ENCODE measurements at places on chromosomes 11 and 22.

- no peak for DNase-seq
Measured at GRCh38 chr22:32607086-32607485, 132.5 kb downstream of the FBXO7 start.

DNA sequence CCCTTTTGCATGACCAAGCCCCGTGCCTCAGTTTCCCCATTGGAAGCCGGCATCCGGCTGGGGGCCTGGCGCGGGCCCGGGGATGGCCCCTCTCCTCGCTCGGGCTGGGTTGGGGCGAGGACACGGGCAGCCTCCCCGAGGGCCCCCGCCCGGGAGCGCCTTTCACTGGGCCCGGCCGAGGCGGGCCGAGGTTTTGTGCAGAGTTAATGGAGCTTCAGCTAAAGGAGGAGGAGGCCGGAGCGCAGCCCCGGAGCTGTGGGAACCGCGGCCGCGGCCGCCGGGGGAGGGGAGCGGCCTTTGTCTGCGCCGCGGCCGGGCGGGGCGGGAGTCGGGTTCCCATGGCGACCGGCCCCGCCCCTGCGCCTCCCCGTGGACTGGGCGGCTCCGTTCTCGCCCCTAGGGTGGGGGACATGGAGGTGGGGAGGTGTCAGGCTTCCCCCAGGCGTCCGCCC, 1.4 kb upstream of the MAPK11 start:
- DNase-seq, result no peak

DNA sequence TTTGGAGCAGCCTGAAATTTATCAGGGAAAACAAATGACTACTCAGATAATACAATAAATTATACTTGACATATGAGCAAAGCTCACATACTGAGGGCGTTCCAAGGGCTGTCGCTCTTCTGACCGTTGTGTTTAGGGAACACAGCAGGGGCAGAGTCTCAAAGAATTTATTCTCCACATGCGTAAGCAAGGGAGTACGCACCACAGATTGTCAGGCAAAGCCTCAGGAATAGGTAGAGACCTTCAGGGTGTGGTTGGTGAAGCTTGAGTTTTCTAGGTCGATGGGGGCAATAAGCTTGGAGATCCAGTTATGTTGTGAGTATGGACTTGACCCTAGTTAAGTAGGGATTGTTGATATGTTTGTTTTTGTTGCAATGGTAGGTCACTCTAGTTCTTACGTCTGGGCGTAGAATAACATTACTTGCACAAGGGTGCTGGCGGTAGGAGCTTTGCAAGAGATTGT, 830 bp downstream of the ACAT1 start:
- DNase-seq, result no peak

DNA sequence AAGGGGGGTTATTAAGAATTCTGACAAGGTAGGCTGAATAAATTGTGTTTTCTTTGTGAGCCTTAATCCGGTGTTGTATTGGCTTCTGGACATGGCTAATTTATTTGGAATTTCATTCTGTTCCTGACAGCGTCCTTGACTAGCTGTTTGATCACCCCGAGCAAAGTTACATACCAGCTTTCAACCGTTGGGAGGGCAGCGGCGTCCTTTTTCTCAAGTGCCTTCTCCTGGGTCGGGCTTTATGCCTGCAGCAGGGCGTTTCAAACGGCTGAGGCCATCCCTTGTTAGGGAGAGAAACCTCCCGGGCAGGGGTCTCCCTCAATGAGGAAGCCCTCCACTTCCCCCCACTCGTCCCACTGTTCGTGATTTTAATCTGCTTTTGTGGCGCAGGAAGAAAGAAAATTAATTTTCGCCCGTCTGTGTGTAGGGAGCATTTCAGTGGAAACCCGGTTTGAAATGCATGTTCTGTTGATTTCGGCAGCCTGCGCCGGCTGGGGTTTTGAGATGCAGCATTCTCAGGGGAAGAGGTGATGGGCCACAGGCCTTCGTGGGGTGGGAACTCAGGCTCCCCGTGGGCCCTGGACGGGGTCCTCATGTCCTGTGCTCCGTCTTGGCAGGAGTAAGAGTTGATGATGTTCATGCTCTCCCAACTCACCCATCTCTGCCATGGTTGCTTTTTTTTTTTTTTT, 2.9 kb upstream of the SMIM38 start:
- DNase-seq, result no peak

DNA sequence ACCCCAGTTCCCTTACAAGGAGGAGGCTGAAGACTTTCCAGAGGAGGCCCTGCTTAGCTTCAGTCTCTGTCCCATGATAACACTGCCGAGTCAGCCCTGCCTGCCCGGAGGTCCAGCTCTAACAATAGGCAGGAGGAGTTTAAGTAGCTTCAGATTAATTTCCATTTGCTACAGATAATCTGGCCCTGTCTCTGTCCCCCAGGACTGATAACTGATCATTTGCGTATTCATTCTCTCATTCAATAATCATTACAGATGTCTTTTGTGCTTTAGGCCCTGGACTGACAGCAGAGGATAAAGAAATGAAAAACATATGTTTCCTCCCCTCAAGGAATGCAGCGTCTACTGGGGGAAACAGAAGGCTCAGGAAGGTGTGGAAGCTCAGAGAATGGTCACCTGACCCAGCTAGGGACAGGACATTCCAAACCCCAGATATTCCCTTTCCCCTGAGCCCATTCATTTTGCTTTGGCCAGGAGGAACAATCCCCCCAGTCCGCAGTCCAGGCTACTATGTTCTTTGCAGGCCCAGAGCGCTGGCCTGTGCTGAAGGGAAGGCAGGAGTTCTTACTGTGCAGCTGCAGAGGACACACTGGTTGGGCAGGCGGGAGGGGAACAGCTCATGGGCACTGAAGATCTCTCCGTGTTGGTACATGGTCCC, 20.8 kb downstream of the CHRDL2 start:
- DNase-seq, result no peak

DNA sequence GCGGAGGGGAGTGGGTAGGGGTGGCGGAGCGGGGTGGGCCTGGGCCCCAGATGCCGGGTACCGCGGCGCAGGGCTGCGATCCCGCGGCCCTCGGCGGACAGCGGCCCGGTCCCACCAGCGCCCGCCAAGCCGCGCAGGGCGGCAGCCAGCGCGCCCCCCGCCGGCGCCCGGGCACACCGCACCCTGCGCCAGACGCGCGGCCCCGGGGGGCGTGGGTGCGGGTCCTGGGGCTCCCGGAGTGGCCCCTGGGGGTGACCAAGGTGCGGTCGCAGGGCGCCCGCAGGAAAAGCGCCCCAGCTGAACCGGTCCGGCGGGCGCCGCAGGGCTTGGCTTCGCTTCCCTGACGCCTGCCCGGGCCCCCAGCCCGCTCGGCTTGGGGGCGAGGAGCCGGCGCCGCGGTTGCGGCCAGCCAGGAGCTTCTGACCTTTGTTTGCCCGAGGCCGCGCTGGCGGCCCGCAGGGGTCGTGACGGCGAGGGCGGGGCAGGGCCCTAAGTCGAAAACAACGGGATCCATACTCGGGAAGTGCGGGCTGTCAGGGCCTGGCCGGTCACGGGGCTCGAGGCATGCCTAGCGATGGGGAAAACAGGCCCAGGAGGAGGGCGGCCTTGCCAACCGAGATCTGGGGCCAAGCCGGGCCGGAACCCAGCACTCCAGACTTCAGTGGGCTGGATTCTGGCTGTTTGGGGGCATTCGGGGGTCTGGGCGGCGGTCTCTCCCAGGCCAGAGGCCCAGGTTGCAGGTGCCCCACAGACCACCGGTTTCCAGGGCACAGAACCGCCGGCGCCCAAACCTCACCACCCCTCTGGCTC, 581 bp upstream of the AP5B1 start:
- no peak for DNase-seq

GRCh38 chr11:19994672-19995071, 165.6 kb downstream of the DBX1 start:
- DNase-seq, result no peak

DNA sequence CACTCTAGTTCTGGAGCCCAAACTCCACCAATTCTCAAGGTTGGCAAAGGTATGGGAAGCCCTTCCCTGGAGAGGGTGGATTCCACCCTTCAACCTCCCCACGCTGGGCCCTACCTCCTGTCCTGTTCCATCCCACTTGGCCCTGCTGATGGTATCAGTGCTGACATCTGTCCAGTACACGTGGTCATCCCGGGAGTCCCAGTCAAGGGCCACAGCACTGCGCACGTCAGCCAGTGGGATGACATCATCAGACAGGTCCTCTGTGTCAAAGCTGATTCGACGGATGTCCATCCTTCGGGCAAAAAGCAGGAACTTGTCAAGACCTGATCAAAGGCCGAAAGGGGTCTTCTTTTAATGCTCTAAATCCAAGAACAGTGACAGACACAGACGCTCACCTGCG, 32.1 kb downstream of the LRP4 start:
- DNase-seq, result no peak

DNA sequence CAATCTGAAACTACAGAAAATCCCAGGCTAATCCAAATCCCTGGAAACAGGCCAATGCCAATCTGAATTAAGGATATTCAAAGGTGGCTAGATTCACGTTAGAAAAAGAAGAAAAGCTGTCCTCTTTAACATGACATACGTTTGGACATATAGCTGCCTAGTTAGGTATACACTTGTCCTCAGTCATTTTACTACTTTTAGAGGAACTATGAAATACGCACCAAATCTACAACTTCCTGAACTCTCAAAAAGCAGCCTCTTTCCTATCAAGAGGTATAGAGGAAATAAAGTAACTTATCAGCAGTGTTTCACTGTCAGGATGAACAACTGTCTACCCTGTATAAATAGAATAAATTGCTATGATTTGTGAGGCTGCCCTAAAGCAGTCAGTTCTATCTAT, 24.0 kb downstream of the KMT5B start:
- no peak for DNase-seq

DNA sequence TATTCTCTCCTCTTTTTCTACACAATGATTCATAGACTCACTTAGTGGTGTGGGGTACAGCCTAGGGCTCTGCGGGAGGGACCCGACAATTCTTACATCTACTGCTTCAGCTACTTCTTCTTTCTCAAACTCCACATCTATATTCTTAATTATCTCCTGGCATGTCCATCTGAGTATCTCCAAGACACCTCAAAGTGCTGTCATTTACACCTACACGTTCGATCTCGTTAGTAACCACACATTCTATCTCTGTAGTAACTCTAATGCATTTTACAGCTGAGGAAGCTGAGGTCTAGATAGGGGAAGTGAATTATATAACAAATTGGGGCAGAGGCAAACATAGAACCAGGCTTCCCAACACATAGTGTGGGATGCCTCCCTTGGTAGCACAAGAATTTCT, 27.7 kb upstream of the RRM1 start:
- no peak for DNase-seq

GRCh38 chr11:35046681-35047080, 92.3 kb upstream of the CD44 start:
- no peak for DNase-seq

DNA sequence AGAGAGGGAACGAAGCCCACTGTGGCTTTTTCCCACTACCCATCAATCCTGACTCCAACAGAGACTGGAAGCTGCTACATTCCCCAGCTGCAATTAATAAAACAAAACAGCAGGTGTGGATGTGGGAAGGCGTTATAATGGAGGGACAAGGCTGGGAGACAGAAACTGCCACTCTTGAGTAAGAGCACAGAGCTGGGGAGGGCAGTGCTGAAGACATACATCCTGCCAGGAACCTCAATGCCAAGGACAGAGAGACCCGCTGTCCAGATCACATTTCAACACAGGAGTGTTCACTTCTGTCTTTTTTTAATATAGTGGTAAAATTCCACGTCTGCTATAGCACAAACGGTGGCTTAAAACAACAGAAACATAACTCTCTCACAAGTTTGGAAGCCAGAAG, 94.5 kb downstream of the LARGE1 start:
- DNase-seq, result no peak

DNA sequence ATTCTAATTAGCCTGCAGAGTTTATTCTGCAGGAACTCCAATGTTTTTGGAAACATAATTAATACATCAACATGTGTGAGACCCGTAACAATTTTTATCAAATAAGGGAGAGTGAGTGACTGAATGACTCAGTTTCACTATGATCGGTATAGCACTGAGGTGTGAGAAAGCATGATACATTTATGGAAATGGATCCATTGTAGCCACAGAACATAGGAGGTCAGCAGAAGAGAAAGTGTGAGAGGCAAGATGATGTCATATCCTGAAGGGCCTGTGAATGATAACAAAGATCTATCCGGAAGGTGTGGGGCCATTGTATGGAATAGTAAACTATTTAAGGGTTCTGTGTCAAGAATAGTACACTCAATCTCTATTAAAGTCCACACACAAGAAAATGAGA, 1406.1 kb upstream of the TENM4 start:
- no peak for DNase-seq

GRCh38 chr22:39797528-39798147, 95.9 kb downstream of the ENTHD1 start:
- no peak for DNase-seq

- no peak for DNase-seq
Measured at GRCh38 chr22:23060612-23061400, 9.5 kb upstream of the GNAZ start.

- no peak for DNase-seq
Measured at GRCh38 chr11:11442791-11443190, 89.7 kb upstream of the CSNK2A3 start.

GRCh38 chr11:77371646-77372045, 70.2 kb upstream of the GDPD4 start:
- DNase-seq, result no peak

GRCh38 chr11:46984548-46984947, 48.0 kb downstream of the CSTPP1 start:
- DNase-seq, result no peak

DNA sequence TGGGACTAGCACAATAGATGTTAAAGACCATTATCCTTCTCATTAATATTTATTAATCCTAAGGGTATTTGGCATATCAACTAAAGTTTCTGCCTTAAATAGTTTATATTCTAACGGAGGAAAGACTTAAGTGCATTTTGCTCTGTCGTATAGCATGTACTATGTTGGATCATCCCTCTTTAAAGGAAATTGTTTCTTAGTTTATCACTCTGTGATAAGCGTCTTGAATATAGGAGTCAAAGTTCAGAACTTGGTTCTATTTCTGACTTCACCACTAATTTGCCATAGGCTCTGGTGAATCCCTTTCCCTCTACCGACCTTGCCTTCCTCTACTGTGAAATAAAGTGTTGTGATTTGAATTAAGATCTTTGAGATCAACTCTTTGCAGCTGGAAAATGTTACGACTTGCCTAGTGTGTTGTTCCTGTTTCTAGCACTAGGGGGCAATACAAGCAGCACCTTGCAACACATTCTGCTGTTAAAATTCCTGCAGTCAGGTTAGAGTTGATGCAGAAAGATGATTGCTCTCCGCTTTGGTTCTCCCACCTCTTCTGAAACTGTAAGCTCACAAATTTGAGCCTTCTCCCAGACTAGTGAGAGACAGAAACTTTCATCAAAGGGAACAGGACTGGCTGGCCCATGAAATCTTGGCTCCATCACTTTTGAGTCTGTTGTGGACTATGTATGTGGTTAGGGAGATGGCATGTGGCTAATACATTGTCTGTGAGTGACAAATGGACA, 27.8 kb upstream of the ZNRF3 start:
- DNase-seq, result no peak

GRCh38 chr11:35615921-35616900, 2.0 kb upstream of the FJX1 start:
- DNase-seq, result no peak

DNA sequence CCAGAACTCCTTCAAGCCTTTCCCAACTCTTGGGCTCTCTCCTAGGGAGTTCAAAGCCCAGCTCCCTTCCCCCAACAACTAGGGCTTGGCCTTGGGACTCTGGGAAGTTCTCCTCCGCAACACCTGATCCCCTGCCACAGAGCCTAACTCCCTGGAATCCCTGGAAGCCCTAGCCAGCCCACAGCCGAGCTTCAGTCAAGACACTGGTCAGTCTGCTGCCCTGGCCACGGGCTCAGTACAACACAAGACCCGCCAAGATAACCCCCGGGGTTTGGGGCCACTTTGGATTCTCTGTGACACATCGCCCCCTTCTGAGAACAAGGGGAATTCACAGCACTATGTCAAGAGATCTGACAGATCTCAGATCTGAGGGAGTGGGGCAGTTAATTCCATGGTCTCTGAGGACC, 58.3 kb downstream of the SLC22A12 start:
- no peak for DNase-seq
